ENCODE measurements at places on chromosomes 13 and 19.

DNA sequence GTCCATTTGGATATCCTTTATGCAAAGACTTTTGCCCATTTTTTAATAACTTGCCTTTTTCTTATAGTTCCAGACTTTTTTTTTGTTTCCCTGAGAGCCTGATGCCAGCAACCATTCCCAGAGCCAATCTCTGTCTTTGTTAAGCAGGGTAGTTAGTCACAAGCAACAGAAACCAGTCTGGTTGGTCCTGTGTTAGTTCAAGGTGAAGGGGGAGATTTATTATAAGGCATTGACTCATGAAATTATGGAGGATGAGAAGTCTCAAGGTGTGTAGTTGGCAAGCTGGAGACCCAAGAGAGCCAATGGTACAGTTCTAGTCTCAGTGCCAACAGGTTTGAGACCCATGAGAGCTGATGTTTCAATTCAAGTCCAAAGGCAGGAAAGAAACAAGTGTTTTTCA, 33.0 kb downstream of the GPR12 start:
- no peak for DNase-seq

DNA sequence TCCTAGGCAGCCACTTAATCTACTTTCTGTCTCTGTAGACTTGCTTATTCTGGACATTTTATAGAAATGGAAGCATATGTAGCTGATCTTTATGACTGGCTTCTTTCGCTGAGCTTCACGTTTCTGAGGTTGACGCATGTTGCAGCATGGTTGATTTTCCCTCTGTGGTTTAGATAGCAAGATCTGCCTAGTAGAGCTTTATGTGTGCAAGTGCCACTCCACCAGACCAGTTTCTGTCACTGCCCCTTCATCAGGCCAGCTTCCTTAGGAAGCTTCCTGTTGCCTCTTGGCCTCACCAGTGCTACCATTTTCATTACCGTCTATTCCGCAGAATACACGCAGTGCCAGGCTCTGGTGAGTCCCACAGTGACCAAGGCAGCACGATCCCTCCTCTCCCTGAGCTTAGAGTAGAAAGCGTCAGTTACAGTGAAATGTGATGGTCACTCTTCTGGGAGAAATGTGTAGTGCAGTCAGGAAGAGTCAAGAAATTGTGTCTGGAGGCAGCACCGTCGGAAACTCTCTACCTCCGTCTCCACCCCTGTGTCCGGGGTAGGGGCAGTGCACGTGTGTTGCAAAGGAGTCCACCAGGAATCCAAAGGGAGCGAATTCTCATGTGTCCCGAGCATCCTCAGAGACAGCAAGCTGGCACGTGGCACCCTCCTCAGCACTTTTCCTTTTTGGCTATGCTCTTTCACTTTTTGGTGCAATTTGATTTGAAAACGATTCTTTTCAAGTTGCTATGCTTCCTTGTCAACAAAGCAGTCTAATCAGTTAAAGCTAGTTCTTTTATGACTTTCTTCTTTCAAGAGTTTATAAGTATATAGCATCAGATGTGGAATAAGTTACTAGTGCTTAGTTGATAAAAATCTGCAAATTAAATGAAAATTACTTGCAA, 45.4 kb upstream of the GPR183 start:
- peak; percentile 52 for DNase-seq

GRCh38 chr19:27905074-27905473, 1307.9 kb downstream of the UQCRFS1 start:
- DNase-seq = no peak

- no peak for DNase-seq
These were observed 316.3 kb upstream of the KLF12 start for GRCh38 chr13:74450525-74450845.

DNA sequence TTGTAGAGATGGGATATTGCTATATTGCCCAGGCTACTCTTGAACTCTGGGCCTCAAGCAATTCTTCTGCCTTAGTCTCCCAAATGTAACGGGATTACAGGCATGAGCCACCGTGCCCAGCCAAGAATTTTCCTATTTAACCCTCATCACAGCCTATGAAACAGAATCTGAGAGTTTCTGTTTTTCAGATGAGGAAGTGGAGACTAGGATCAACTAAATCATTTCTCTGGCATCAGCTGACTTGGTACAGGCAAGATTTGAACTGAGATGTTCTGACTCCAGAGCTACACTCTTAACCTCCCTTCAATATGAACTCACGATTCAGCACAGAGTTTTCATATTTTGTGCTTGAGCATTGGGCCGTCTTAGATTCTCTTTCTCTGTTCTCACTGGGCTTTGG, 8.1 kb downstream of the ZNF460 start:
- DNase-seq = no peak

DNA sequence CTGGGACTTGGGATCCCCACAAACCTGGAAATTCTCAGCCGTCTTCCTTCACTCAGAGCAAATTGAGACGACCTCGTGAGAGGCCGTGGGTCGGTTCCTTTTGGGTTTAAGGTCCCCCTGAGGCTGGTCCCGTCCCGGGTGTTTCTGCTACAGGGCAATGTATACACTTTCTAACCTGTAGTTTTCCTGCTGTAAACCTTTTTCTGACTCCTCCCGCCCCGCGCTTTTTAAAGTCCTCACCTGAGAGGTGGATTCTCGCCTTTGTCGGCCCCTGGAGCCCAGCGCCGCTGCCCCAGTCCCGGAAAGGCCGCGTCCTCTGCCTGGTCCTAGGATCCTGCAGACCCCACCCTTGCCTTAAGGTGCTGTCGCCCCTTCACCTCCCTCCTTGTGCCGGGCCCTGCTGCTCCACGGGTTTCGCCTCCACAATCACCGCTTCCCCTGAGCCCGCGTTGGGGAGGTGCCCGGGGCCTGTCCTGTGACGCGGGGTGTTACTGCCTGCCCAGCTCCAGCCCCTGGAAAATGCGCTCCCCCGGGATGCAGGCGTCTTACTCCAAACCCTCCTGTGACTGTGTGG, 391 bp downstream of the ZNF761 start:
- no peak for DNase-seq

GRCh38 chr13:30832377-30832776, 73.7 kb upstream of the MEDAG start:
- DNase-seq = no peak

DNA sequence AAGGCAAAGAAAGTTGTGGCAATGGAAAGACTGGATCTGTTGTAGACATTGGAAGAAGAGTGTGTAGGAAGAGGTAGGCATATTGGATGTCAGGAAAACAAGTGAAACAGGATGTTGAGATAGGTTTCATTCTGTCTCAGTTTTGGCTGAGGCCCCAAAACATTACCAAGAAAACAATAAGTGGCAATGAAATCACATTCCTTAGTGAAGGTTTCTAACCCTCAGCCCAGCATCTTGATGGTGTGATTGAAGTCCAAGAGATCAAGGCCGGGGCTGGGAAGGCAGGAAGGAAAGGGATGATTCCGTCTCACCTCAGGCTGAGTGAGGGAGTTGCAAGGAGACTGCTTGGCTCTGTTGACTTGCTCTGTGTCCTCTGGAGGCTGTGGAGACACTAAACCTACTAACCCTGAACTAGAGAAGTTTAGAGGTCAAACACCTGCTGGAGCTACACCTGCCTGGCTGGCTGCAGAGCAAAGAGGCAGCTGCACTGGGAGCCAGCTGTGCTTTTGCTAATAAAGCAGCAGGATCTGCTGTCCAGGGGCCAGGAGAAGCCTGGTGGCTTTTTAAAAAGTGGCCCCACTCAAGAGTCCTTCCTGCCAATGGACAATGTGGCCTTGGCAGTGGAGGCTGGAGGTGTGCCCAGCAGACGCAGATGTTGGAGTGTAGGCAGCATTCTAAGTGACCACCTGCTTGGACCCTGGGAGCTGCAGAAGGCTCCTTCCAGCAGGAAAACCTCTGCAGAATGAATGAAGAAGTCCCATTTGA, 53.6 kb downstream of the DGKH start:
- no peak for DNase-seq

DNA sequence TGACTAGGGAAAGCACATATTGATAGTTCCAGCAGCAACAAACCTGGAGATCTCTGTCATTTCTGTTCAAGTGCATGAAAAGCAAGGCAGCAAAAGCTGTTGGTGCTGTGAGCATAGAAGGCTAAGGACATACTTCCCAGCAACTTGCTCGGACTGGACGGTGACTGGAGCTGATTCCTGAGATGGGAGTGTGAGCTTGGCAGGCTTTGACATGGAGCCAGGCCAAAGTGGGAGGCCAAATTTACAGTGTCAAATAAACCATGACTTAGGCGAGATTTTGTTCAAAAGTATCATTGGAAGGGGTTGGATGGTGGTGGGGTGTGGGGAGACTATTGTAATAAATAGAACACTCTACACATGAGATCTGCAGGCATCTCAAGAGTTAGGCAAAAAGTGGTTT, 5.9 kb upstream of the ARGLU1 start:
- DNase-seq = no peak

DNA sequence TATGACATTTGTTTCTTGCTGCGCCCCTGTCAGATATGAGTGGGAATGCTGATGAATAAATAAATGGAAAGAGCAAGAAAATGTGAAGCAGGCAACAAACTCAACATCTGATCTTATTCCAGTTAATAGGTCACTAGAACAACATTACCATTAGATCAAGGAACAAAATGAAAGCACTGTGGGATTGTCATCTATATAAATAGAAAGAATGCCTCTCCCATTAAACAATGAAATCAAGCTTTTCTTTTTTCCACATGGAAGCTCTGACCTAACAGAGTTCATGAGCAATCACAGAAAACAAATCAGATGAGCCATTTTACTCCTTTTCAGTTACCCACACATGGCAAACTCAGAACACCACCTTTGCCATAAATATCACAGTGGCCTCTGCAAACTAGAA, 354.8 kb downstream of the SUCLA2 start:
- DNase-seq = no peak

DNA sequence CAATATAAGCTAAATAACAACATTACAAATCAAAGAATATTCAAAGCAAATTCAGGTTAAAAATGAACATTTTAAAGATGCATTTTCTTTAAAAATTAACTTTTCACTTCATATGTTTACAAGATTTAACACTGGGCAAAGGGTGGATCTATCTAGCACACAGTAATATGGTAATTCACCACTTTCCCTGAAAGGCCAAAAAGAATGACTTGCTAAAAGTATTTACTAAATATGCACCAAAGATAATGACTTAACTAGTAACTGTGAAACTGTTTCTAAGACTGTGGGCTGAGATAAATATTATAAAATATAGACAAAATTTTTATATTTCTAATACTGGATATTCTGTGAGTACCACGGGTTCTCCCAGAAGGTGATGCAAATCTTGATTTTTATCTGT, 4.5 kb upstream of the EEF1AKMT1 start:
- DNase-seq = no peak

GRCh38 chr13:39892721-39893685, 237.5 kb downstream of the COG6 start:
- DNase-seq = peak; percentile 13

DNA sequence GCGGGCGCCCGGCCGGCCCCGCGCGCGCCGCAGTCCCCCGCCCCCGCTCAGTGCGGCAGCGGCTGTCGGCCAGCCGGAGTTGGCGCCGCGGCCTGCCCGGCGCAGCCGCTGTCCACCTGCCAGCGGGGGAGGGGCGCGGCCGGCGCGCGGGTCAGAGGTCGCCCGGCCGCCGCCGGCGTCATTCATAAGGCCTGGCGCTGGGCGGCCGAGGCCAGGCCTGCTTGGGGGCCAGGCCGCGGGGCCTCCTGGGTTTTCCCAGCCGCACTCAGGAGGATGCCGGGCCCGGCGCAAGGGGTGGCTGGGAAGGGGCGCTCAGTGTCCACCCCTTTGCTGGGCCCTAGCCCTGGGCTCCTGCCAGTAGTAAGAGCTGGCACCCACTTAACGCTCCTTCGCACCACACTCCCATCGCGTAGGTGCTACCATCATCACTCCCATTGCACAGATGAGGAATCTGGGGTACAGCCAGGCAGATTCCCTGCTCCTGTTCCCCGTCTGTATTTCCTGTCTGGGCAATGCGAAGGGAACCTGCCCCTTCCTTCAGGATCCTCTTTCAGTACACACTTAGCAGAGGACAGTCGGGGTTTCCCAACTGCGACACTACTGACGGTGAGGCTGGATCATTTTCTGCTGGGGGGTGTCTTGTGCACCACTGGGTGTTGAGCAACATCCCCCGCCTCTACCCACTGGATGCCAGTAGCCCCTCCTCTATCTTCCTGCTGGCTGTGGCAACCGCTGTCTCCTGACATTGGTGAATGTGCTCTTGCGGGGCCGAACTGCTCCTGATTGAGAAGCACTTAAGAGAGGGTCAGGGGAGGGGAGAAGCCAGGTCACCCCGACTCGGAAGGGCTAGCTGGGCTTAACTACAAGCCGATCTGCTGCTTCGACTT, 846 bp upstream of the PRKACA start:
- DNase-seq = peak; percentile 64

DNA sequence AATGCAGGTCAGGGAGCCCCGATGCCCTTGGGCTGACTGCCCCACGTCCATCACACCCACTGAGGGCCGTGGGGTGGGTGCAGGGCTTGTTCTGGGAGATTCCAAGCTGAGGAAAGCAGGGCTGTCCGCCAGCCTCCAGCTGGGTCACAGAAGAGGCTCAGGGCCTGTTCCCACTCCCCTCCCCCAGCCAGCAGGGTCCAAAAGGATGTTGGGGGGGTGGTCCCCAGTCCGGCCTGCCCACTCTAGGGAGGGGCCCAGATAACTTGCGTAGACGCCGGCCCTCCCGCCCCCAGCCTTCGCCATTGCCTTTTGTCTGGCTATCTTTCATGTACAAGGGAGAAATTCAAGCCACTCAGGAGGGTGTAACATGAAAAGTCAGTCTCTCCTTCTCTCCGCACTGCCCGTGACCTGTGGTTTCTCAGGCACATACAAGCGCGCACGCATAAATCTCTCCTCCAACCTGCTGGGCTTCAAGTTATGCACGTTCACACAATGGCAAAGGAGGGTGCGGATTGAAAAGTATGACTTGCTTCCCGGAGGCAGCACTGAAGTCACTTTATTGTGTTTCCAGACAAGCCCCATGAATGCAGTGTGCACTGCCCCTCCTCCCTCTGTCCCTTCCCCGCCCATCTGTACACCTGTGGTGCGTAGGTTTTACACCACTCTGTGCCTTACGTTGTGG, 20.2 kb downstream of the CARM1 start:
- no peak for DNase-seq

DNA sequence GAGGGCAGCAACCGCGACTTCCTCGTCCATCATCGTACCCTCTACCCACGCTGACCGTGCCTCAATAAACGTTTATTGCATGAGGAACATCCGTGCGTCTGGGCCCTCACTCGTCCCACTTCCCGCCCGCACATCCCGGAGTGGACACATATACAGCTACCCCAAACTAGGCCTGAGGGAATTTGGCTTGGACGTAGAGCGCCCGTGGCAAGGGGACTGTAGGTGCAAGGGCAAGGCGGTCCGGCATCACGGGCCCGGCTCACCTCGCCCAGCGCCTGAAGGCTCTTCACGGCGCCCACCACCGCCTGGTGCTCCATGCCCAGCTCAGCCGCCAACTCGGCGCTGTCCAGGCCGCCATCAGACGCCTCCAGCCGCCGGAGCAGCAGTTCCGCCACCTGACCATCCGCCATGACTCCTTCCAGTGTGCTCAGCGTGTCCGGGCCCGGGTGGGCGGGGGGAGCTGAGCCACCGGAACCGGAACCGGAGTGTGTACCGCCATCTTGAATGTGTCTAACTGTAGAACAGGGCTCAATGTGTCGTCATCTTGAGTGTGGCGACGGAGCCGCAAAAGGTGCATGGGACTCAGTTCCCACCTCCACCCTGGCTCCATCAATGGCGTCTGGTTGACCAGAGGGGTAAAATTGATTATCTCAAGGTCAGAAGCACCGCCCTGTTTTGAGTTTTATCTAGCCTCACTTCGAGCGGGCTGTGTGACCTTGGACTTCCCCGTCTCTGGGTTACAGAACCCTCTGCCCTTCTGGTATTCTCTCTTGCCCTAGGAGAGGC, at the start of gene FARSA:
FARSA (minus strand) TSS at position 425 of the 786 bp plus-strand sequence; CDS start at position 410, 15 bp downstream.
- DNase-seq = peak; percentile 91

GRCh38 chr19:29992233-29992867, 50.3 kb downstream of the URI1 start:
- no peak for DNase-seq
